ENCODE measurements at places on chromosomes 6 and 20.

- no peak for DNase-seq
Measured at GRCh38 chr6:149752600-149753373, 3.2 kb downstream of the PCMT1 start.

DNA sequence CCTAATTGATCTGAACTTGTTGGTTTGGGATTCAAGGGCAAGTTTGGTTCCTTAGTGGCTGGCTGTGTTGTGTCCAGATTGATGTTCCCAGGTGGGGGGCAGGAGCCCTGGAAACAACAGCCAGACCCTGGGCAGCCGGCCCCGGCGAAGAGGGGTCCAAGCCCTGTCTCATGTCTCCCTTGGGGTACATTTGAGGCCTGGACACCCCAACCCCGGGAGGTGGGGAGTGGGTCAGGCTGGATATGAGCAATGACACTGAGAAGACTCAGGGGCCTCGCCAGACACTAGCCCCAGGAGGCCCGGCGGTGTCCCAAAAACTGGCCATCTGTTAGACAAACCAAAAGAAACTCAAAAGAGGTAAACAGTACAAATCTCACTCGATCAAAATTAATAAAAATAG, 79.6 kb downstream of the YTHDF1 start:
- no peak for DNase-seq

- no peak for DNase-seq
Measured at GRCh38 chr6:26269531-26270485, 95.2 kb upstream of the BTN3A2 start.

DNA sequence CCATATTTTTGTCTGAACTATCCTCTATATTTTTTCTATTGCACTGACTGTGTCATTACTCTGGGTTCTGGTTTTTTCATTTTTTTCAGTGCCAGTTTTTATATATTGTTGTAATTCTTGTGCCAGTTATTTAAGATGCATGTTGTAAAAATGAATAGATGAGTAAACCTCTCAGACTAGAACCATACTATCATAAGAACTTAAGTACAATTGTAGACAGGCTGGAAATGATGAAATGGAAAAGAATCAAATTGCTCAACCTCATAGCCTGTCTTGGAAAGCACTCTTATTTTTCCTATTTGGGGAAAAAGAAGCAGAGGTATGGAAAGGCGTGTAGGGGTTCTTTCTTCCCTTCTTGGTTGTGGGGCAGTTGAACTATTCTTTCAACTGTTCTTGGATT, 30.2 kb downstream of the PANK2 start:
- DNase-seq = no peak

DNA sequence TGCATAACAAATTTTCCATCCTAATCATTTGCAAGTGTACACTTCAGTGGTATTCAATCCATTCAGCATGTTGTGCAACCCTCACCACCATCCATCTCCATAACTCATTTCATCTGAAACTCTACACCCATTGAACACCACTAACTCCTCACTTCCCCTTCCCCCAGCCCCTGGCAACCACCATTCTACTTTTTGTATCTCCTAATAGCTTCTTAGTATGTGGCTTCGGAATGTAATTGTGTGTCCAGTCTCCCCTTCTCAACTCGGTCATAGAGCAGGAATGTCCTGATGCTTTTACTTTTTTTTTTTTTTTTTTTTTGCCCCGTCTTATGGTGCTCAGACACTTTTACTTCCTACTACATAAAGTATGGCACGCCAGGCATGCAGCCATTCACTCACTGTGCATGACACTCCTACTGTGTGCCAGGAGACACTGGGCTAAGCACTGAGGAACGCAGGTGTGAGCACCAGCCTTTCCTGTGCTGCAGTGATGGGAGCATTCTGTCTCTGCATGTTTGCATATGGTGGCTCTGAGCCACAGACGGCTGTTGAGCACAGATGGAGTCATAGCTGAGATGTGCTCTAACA, 15.3 kb downstream of the HCK start:
- DNase-seq = no peak

- no peak for DNase-seq
Measured at GRCh38 chr6:154783229-154783628, 50.0 kb downstream of the SCAF8 start.

DNA sequence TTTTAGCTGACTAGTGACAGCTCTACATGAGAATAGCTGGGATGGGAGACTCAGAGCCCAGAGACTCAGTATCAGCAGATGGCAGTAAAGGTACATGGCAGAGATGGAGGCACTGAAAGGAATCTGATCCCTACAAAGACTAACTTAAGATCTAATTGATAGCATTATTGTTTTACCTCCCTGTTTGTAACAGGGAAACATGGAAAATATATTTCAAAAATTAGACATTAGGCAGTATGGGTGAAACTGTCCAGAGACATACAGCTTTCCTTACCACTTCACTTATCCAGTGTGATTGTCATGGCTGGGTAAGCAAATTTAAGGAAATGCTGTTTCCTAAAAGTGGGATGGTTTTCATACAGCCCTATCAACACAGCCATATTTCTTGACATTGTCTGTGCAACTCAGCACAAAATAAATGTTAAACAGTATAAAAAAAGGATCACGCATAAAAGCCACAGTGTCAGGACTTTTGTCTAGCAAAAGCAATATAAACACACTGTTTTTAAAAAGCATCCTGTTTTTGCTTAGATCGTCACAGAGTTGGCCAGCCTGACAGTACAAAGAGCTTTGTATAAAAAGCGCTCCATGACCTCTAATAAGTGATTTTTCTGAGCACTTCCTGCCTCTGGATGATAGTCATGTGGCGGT, 376.9 kb downstream of the PHF3 start:
- no peak for DNase-seq

DNA sequence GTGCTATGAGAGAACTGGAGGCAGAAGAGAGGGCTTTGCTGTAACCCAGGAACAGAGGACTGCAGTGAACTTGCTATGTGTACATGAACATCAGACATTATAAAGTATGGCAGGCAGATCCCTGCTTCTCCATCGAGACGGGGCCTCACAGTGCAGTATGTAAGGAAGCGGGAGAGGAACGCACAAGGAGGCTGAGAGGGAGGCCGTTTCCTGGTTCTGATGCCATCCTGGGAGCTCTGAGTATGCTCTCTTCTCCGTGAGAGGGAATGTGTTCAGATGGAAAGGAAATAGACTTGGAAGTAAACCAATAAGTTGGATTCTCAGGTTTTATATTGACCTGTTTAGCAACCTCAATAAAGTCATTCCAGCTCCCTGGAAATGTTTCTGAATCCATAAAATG, 101.8 kb downstream of the ALDH8A1 start:
- DNase-seq = no peak
